ENCODE measurements at places on chromosomes 3 and 15.
A peak's percentile ranks its signal among the peaks of the same experiment; 100 is the strongest.

- DNase-seq = no peak
These were observed 296.0 kb downstream of the MEX3B start for GRCh38 chr15:81749716-81750375.

DNA sequence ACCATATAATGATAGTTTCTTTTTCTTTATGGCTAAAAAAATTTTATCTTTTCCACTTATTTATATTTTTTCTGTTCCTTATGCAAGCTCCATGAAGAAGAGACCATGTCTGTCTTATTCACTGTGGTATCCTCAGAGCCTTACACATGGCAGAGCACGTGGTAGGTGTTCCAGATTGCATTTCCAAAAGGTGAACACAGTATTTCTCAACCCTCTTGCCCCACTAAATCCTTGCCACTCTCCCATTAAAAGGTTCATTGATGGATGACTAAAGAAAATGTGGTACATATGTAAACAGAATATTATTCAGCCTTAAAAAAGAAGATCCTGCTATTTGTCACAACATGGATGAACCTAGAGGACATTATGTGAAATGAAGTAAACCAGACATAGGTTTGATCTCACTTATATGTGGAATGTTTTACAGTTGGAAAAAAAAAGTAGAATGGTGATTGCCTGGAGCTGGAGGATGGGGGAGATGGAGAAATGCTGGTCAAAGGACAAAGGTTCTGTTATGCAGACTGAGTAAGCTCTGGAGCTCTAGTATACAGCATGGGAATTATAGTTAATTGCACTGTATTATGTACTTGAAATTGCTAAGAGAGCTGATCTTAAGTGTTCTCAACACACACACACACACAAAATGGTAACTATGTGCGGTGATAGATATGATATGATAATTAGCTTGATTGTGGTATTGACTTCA lies 266.7 kb downstream of the CNTN3 start:
- DNase-seq = no peak

- DNase-seq = peak; percentile 12
These were observed 262.9 kb upstream of the ATP10A start for GRCh38 chr15:26126070-26126469.

- peak; percentile 26 for DNase-seq
These were observed 49.7 kb upstream of the SCAANT1 start for GRCh38 chr3:63961891-63962290.
